Stimulated activated CD8-positive, alpha-beta memory T cell treated with anti-CD3 and anti-CD28 coated beads, Interleukin-7, amount 100 ng/mL, for 1 hour (primary cell): ENCODE measurements at places on chromosomes 12 and 14.

- DNase-seq: no peak
These were observed 161.8 kb downstream of the KIF26A start for GRCh38 chr14:104299993-104300761.

- no peak for DNase-seq
These were observed 15.6 kb upstream of the TAS2R43 start for GRCh38 chr12:11107719-11108118.

DNA sequence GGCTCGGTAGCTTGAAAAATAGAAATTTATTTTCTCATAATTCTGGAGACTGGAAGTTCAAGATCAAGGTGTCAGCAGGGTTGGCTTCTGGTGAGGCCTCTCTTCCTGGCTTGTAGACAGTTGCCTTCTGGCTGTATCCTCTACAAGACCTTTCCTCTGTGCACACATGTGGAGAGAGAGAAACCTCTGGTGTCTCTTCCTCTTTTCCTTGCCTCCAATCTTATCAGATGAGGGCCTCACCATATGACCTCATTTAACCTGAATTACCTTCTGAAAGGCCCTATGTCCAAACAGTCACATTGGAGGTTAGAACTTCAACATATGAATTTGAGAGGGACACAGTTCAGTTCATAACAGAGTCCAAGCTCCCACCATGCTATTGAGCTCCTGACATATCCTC, 166.4 kb downstream of the TTC8 start:
- no peak for DNase-seq

GRCh38 chr12:52229836-52230343, 3.2 kb upstream of the KRT7 start:
- no peak for DNase-seq

GRCh38 chr12:98425859-98426258, 89.5 kb upstream of the TMPO start:
- no peak for DNase-seq

DNA sequence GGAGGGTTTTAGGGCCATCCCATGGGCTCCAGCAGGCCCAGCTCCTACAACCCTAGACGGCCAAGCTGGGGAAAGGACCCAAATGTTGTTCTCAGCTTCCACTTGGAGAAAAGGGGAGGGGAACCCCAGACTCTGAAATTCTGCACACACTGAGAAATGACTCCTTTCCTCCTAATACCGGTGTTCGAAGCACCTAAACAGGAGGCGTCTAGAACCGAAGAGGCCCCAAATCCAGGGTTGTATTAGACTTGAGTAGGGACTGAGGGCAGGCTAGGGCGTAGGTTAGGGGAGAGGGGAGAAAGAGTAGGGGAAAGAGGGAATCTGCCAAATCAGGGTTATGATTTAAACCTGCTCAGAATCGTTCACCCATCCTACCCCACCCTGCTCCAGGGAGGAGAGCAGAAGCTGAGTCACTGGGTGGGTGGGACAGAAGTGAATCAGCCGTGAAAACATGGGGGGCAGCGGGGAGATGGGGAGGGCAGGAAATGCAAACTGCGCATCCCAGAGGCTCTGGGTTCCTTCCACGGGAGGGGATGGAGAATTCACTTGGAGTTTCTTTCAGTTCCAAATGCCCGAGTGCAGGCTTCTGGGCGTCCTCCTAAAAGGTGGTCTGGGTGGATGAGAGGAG, 1.0 kb downstream of the IGFBP6 start:
- DNase-seq: no peak

- no peak for DNase-seq
These were observed 615 bp downstream of the DDX51 start for GRCh38 chr12:132143336-132144071.

- DNase-seq: no peak
These were observed 33.6 kb downstream of the PIWIL1 start for GRCh38 chr12:130371296-130371695.

- DNase-seq: no peak
These were observed 15.4 kb downstream of the PXN start for GRCh38 chr12:120249875-120250795.

- peak; percentile 59 for DNase-seq
These were observed 77.9 kb upstream of the PWP1 start for GRCh38 chr12:107607464-107608392.

DNA sequence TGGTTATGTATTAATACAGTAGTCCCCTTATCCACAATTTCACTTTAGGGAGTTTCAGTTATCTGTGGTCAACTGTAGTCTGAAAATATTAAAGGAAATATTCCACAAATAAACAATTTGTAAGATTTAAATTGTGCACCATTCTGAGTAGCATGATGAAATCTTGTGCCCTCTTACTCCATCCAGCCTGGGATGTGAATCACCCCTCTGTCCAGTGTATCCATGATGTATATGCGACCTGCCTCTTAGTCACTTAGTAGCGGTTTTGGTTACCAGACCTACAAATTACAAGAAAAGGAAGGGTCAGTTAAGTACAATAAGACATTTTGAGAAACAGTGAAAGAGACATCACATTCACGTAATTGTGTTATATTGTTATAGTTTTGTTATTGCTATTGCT, 39.9 kb upstream of the MDGA2 start:
- DNase-seq: no peak
